Gastroesophageal sphincter (tissue), 4 donors: ENCODE measurements at places on chromosomes 3 and 15. TPM values are rescaled to one million over a fixed set of nuclear protein-coding genes. Genes with fewer than 3 reads are reported as not detected.

HDC gene
- total RNA-seq, result 4.0 TPM

PLIN1 gene
- total RNA-seq, result 2.4 TPM

ITIH4 gene
- 4.7 TPM for total RNA-seq

CDHR4 gene
- not detected for total RNA-seq

PRKCD gene
- 9.2 TPM for total RNA-seq

TIMMDC1 gene
- total RNA-seq, result 48.8 TPM

FAM43A gene
- total RNA-seq, result 15.9 TPM

TM4SF18 gene
- 1.7 TPM for total RNA-seq
